Stimulated activated CD8-positive, alpha-beta memory T cell treated with anti-CD3 and anti-CD28 coated beads, Interleukin-4, amount 100 ng/mL, for 24 hours (primary cell): ENCODE measurements at places on chromosomes 7 and 10.

DNA sequence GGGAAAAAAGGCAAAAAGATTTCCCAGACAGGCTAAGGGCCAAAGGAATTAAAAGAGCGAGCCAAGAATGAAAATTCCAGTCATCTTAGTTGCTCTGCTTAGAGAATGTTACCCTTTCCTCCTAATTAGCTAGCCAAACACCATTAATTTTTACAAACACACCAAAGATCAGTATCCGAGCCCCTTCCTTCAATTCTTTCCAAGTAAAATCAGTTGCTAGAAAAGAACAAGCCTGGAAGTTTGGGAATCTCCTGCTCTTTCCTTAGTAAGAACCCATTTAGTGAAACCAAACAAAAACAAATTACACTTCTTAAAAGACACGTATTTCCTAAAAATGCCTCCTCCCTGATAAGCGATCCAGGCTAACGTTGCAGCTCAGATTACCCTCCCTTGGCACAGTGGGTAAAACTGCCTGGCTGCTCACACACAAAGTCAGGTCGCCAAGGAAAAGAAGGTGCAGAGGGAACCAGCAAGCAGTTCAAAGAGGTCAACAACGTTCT lies 57.1 kb upstream of the ABLIM1 start:
- DNase-seq: no peak

DNA sequence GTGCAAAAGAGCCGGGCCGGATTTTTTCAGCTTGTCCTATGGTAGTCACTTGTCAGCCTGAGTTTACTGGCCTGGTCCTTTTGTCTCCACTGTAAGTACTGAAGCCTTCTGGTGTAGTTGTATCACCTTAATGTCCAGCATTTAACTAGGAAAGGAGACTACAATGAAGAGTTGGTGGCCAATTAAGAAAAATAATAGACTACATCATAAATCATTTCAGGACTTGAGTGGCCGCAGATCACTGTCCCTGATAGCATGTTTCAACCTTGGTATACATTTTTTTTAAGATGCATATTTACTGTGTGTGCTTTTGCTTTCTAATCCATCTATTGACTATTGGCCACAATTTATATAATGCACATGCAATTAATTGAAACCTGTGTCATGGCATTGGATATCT lies 6.1 kb downstream of the FZD1 start:
- DNase-seq: no peak

DNA sequence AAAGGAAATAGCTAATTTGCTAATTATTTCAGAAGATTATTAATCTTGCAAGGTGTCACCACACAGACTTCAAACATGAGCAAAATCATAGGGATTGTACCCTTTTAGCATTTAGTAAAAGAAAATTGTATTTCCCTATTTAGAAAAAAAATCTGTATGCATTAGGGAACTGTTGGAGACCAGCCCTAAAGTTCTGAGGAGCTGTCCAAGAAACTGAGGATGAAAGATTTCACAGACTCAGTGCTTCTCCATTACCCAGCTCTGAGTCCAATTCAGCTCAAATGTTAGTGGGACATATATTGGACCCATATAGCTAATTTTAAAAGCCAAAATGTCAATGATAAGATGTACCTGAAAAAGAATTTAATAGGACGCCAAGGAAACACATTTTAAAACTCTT lies 271.7 kb downstream of the SNX10 start:
- no peak for DNase-seq

DNA sequence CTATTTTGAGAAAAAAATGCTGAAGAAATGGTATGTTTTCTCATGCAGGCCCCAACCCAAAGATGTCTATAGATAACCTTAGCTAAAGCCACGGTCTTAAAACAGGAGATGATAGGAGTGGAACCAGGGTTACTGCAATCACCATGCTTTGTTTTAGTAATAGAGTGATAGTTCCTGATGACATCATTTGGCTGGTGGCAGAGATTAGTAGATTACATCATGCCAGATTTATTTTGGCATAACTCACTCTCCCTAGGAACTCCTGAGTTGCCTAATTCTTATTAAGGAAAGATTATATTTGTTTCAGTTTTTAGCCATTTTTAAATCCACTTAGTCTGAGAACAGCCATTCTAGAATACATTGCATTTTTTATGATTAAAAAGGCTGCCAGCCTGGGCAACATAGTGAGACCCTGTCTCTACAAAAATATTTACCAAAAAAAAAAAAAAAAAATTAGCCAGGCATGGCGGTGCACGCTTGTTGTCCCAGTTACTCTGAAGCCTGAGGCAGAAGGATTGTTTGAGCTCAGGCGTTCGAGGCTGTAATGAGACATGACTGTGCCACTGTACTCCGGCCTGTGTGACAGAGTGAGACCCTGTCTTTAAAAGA lies 17.8 kb downstream of the ENO4 start:
- DNase-seq: no peak

- DNase-seq: no peak
Measured at GRCh38 chr10:120451968-120452367, 5.1 kb upstream of the PLPP4 start.

DNA sequence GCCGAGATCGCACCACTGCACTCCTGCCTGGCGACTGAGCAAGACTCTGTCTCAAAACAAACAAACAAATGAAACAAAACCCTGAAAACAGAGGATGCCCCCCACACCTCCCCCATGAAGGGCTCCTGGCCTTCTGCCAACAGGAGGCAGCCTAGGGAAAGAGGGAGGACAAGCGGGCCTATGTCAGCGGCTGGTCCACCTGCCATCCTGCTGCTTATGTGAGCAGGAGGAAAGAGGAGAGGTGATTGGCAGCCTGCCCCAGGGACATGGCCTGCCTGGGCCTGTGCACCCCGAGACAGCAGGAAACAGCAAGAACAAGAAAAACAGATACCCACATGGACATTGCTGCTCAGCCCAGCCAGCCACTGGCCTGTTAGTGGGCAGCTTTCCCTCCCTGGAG lies 9.1 kb upstream of the ZNF316 start:
- no peak for DNase-seq

DNA sequence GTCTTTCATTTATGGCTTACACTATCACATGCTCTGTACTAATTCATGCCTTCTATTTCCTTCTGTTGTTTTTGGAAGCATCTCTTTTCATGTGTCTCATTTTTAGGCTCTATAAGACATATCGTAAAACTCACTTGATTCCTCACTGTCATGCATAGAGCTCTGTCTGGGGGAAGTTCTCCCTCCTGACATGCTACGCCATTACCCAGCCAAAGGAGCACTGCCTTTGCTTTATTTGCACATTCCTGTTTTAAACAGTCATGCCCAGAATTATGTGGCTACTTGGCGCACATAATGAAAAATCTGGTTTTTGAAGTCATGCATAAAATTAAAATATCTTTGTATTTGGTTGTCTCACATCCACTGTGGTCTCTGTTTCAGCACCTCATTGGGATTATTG lies 17.6 kb upstream of the AKR1C3 start:
- no peak for DNase-seq

GRCh38 chr10:45425621-45426563 lies 51.9 kb downstream of the ALOX5 start:
- DNase-seq: no peak

- DNase-seq: no peak
Measured at GRCh38 chr10:20369863-20370736, 527.0 kb downstream of the NEBL start.
